NCI-H524 treated with DMSO at 0.1 percent for 48 hours (cell line): ENCODE measurements at places on chromosomes 6 and 20.

DNA sequence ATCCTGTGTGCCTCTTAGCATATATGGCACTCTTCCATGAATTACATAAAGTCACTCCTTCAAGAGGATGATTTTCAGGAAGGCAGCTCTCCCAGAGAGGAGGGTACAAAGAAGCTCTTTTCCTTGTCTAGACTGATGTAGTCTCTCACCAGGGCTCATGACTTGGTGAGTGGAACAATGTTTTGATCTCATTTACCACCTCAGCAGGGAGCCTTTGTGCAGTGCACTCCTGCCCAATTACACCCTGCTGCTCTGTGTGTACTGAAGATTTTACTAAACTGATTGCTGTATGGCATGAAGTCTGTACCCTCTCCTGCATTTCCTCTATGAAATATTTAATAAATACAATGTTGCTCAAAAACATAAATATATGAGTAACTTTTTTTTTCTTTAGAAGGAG, 598.3 kb upstream of the HS3ST5 start:
- no peak for DNase-seq

DNA sequence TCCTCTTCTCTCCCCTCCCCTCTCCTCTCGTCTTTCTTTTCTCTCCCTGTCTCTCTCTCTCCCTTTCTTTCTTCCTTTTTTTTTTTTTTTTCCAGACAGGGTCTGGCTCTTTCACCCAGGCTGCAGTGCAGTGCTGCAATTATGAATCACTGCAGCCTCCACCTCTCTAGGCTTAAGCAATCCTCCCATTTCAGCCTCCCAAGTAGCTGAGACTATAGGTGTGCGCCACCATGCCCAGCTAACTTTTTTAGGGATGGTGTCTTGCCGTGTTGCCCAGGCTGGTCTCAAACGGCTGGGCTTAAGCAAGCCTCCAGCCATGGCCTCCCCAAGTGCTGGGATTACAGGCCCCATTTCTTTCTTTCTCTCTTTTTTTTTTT, 59.9 kb upstream of the NCOA3 start:
- DNase-seq: no peak

DNA sequence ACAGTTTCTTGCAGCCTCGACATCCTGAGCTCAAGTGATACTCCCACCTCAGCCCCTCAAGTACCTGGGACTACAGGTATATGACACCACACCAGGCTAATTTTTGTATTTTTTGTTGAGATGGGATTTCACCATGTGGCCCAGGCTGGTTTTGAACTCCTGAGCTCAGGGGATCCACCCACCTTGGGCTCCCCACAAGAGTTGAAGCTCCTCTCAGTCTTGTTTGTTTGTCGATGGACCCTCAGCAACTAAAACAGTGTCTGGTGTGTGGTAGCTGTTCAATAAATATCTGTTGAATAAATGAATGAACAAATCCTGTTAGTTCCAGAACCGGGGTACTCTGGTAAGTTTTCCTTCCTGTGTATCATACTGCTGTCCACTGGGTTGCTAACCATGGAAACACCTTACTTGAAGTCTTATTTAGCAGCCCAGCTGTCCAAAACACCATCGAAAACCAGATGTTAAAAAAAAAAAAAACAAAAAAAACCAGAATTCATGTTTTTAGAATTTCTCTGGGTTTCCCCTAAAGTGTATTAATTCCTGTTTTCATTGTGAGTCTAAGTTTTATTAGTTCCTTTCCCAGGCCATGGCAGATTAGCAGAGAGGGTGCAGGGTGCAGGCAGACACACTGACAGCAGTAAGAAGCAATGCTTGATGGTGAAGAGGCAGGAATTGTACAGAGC, 7.8 kb upstream of the EZR start:
- no peak for DNase-seq

- no peak for DNase-seq
Observed at GRCh38 chr20:17896193-17896723, 72.3 kb downstream of the SNX5 start.

- peak; percentile 19 for DNase-seq
Observed at GRCh38 chr6:109595998-109596397, 95.0 kb downstream of the AK9 start.

DNA sequence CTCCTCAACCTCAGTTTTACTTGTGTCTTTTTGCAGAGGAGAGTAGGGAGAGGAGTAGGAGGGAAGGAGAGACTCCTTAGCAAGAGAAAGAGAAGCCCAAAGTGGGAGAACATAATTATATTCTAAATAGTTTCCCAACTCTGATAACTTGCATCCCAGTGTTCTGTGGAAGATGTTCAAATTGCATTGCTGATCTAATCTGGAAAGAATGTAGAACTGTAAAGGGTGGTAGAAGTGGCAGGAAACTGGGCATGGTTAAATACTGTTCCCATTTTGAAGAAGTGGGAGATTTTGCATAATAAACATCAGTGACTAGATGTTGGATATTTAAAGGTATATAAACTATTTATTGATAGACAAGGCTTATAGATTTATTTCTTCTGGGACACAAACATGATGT, 42.6 kb upstream of the HMGN3 start:
- no peak for DNase-seq
